ENCODE measurements at places on chromosomes 7 and 10.

- no peak for DNase-seq
These were observed 33.1 kb downstream of the AP5Z1 start for GRCh38 chr7:4808565-4808964.

GRCh38 chr7:152709287-152710152 is 33.6 kb upstream of the XRCC2 start:
- no peak for DNase-seq

- DNase-seq = peak; percentile 93
These were observed 20.3 kb upstream of the KLF6 start for GRCh38 chr10:3805201-3805790.

- no peak for DNase-seq
These were observed 4.9 kb downstream of the PPP2R2D start for GRCh38 chr10:131905603-131906268.

DNA sequence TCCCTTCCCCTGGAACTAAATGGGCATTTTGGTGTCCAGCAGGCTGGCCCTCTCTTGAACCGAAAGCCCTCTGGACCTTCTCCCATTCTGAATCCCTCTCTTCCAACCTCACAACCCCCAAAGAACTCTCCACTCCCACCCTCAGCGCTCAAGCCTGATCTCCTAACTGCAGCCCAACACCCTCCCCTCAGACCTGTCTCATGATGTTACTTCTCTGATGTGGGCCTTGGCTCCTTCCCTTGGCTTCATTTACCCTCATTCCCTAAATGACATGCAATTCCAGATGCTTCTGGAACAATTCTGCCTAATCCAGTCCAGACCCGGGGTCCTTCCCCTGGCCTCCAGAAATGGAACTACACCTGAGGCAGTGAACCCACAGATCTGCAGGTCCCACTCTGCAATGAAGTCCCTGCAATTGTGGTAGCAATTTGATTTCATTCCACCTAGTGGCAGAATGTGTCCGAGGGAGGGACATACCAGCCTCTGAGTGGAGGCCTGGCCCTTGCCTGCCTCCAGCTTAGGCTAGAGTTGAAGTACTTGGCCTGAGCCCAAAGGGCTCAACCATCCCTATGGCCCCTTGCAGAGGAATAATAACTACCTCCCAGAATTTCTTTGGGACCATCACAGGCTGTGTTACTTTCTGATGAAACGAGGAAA is 4.1 kb upstream of the CEP41 start:
- no peak for DNase-seq

DNA sequence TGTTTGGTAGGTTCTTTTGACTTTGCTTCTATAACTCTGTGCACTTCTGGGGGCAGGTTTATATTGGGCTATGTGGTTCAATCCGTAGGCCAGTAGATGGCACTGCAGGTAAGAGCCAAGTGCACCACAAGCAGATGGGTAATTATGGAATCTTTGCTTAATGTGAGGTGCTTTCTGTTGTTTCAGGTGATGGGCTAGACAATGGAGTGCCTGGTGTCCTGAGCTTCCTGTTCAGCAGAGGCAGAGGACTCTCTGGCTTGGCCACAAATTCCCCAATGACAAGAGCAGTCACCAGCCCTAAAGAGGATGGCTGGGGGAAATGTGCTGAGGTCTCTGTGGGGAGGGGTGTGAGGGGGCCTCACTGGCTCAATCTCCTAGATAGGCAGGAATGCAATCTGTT is 455.0 kb downstream of the CCSER2 start:
- no peak for DNase-seq

- DNase-seq = no peak
These were observed 3.9 kb upstream of the CD36 start for GRCh38 chr7:80634505-80634904.

GRCh38 chr10:6609625-6610024 is 29.5 kb upstream of the PRKCQ start:
- no peak for DNase-seq

- DNase-seq = no peak
These were observed 59.8 kb upstream of the MSRB2 start for GRCh38 chr10:23035569-23035968.

DNA sequence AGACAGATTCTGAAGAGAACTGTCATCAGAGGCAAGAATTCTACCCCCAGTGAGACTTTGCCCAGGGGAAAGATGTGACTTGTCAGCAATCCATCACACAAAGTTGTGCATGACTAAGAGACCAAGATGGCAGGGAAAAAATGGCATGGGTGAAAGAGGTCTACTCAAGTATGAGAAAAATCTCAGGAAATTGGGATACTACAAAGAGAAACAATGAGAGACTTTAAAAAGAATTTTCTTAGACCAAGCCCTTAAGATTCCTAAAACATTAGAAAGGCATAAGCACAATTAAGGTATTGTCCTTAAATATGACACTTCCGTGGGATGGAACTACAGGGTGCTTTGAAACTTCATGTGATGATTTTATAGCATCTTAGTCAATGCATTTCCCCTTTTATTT is 45.6 kb upstream of the PDE1C start:
- no peak for DNase-seq

DNA sequence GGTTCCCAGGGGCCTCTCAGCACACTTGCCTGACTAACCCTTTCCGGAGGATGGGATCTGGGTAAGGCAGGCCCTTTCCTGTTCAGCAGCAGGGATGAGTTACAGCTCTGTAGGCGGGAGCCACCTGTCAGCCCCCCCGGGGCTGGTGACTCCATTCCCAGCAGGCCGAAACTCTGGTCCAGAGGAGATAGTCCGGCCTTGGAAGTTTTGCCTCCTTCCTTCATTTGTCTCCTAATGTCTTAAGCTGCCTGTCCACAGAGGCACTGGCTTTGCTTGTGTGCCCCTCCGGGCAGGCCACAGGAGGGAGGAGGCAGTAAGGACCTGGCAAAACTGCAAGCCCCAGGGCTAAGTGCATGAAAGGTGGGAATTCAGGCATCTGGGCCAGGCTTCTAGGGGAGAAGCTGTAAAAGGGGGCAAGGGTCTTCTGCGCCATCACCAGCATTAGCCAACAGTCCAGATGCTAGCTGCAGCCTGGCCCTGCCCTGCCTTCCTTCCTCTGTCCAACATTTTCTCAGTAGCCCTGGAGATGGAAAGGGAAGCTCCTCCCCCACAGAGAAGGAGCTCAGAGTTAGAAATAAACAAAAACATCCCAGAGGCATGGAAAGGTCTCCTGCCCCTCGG is 1.2 kb downstream of the ADIRF start:
- DNase-seq = no peak

DNA sequence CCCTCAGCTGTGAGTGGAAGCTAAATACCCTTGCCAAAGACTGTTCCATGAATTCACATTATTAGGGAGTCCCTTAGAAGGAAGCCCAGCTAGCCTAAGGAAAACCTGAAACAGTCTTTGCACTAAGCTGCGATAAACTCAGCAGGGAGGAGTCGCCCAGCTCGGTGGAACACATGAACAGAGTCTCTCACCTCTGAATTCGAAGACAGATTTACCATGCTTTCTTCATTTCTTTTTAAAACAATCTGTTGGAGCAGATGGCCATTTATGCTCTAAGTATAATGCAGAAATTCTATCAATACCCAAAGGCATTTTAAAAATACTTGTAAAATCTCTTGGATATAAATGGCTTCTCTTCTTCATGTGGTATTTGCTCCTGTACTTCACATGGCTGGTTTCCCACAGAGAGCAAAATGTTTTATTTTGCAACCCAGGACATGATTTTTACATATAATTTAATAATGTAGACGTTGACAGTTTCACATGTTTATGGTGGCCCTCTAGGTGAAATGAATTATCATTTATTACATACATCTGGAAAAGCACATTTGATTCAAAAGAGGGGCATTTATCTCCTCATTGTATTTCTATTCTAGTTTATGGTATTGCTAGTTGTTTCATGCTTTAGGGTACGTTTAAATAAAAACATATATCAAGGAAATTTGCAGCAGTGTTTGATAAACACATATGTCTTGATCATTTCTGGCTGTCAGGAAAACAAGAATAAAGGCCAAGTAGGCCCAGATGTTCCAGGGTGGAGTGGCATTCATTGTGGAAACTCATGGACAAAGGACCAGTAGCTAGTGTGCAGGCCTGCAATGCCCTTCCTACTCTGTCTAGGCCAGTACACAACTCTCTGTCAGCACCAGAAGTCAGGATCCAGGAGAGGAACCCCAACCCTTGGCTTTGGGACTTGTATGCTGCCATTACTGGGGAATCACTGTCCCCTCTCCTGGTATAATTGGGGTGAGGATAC is 52.2 kb downstream of the LRGUK start:
- no peak for DNase-seq

DNA sequence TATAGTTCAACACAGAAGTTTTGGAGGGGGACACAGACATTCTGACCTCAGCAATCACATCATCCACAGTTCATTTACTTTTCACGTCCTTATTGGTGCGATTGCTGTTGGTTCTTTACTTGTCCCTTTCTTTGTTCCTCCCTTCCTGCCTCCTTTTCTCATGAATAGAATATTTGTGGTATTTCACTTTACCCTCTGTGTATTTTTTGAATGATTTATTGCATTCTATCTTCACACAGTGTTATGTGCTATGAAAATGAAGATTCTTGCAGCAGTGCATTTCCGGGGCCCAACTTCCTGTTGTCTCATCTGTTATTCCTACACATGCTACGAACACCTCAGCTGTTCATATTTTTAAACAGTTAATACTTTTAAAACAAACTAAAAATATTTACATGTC is 179.6 kb downstream of the ZMYND11 start:
- DNase-seq = no peak

All from CD4-positive, alpha-beta memory T cell (primary cell).